ENCODE measurements at places on chromosomes 11 and 22.

DNA sequence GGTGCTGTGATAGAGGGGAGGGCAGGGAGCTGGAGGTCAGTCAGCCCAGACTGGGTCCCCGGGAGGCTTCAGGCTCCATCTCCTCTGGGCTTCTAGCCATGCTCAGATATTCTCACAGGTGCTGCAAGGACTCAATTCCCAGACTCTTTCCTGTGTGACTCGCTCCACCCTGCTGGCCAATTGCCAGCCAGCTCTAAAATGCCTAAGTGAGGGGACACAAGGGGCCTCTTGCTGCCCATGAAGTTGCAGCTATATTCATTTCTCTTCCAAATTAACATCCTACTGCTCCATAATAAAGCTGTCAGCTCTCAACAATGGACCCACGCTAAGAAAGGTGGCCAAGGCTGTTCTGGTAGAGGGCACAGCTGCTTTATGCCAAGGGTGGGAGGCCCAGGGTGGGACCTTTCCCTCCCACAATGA, 101.5 kb downstream of the PLEKHA7 start:
- DNase-seq = no peak

GRCh38 chr11:86773513-86774252, 26.7 kb upstream of the PRSS23 start:
- DNase-seq = no peak

GRCh38 chr11:81092522-81092921, 1641.1 kb downstream of the FAM181B start:
- DNase-seq = no peak

DNA sequence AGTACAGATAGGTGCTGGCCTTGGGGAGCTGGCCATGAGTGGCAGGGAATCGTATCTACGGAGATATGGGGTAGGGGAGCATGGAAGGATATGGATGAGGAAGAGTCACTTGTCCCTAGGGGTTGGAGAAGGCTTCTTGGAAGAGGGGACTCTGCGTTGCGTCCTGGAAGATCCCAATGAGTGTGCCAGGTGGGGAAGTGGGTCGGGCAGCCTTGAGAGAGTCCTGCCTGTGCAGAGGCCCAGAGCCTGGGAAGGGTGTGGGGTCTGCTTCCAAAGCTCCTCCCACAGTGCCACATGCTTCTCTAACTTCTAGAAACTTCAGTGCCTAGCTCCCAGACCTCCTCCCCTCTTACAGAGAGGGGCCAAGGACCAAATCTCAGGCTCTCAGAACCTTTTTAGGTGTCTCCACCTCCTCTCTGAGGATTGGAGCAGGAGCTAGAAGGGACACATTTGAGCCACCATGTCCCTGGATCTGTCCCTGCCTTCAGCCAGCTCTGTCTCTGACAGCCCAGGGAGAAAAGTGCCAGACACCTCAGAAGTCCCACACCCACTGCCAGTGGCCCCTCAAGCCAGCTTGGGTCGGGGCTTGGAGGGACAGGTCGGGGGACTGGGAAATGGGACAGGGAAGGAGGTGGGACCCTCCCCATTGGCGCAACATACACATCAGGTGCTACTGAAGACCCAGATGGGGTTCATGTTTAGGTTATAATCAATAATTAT, 11.0 kb downstream of the RHBDD3 start:
- DNase-seq = no peak

- DNase-seq = no peak
Measured at GRCh38 chr11:35605706-35606105, 12.6 kb upstream of the FJX1 start.

GRCh38 chr22:43313244-43313889, 29.8 kb downstream of the SCUBE1 start:
- DNase-seq = no peak

DNA sequence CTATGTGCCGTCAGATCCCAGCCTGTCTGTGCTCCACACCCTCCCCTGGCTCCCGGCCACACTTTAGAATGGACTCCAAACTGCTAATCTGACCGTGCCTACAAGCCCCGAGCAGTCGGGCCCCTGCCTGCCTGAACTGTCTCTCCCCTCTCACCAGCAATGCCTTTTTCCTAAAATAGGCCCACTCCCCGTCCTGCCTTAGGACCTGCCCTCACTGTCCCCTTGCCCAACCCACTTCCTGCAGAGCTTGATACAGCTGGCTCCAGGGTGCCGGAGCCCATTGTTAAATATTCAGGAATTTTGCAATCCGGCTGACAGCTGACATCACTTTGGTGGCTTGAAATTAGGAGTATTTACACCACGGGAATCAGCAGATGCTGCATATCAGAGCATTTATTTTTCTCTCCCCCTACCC, 21.4 kb downstream of the MN1 start:
- no peak for DNase-seq

- no peak for DNase-seq
Measured at GRCh38 chr11:64524158-64524527, 66.9 kb upstream of the SLC22A12 start.

DNA sequence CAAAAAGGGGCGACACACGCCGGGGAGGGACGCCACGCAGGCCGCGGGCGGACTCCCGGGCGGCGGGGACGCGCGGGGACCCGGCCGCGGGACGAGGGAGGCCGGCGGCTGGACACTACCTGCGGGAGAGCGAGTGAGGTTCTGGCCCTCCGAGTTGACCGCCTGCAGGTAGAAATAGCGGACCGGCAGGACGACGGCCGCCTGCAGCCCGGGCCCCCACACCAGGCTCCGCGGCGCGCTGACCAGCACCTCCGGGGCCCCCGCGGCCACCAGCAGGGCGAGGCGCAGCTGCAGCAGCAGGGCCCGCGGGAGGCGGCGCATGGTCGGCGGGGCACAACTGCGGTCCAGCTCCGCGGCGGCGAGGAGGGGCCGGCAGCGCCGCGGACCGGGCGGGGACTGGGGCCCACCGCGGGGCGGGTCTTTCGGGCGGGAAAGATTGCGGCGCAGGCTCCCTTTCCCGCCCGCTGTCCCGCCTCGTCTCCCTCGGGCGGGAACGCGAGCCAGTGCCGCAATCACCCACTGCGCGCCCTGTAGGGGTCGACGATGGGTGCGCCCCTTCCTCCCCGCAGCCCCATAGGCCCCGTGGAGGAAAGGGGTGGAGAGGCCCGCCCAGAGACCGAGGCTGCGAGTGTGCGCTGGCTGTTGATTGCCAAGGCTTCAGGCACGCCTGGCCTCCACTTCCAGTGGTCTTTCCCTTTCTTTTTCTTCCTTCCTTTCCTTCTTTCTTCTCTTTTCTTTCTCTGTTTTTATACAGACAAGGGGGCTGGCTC, at the start of gene POGLUT3:
Gene POGLUT3, minus strand, starts transcription at position 339 of the 770 bp plus-strand sequence. Its CDS starts 18 bp downstream, at position 321.
- no peak for DNase-seq

- DNase-seq = no peak
Measured at GRCh38 chr22:34763496-34763895, 302.5 kb upstream of the ISX start.

DNA sequence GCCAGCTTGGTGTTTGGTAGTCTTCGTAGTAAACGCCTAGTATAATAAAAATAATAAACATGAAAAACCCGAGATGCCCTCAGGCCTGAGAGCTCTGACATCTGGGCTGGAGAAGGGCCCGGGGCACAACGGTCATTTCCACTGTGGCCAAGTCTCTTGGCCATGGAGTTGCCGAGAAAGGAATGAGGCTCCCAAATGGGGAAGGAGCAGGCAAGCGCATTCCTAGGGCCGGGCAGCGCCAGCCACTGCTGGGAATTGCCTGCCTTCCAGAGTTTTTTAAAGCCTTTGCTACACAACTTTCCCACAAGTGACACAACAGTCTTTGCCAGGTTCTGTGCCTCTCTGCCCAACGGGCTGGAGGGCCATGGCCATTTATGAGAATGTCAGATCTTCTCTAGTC, 103.4 kb downstream of the NAV2 start:
- DNase-seq = no peak

- DNase-seq = no peak
Measured at GRCh38 chr22:44438481-44439131, 59.4 kb downstream of the RTL6 start.

GRCh38 chr11:69369210-69369825, 75.4 kb downstream of the MYEOV start:
- DNase-seq = no peak

DNA sequence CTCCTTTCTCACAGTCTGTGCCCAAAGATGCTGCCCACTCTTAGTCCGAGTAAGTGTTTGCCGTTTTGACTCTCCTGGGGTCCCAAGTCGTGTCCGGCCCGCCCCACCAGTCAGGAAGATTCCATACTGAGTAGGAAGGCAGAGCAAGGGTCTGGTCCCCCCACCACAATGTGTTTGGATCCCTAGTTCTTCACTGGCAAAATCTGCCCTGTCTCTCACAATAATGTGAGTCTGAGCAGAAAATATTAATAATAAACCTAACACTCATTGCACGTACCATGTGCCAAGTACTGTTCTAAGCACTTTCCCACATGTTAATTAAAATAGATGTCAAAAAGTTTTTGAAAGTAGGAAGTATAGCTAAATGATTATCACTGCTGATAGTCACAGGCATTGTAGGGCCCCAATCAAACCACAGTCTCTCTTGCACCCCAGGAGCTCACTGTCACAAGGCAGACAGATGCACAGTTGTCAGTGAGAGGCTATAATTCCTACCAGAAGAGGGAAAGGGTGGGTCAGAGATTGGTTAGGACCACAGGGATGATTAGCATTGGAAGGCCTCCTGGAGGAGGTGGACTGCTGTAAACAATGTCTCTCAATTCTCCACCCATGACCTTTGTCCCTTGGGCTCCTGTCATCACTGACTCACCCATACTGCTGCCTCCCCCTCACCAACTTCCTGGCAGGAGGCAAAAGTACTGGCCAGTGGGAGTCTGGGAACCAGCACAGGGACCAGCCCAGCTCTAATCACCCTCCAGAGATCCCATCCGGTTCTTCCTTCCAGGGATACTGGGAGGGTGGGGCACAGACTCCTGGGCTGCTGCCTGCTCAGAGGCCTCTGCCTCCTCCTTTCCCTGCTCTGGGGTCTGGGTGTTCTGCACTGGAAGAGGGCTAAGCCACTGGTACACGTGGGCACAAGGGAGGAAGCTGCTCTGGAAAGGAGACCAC, 1.0 kb upstream of the POLD4 start:
- no peak for DNase-seq

DNA sequence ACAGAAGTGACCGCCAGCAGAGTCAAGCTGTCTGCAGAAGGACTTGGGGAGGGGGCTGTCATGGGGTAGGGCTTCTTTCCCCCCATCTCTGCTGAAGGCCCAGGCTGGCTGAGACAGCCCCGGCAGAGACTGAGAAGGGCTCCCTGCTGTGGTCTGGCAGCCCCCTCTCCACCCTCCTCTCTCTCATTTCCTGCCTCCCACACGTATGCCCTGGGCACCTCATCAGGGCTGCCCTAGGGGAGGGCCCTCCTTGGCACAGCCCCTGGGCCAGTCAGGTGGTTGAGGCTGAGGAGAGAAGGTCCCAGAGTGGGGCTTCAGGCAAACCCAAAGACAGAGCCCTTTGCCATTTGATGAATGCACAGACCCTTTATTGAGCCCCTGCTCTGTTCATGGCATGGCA, 3.6 kb downstream of the RASD2 start:
- no peak for DNase-seq
